Activated B cell treated with CpG ODN at 0.5 μM for 24 hours (primary cell): ENCODE measurements at places on chromosomes 1 and 21. TPM values are rescaled to one million over a fixed set of nuclear protein-coding genes. Genes with fewer than 3 reads are reported as not detected.

- no peak for DNase-seq
Measured at GRCh38 chr1:16348414-16349182, 3.7 kb downstream of the FBXO42 start.

DNA sequence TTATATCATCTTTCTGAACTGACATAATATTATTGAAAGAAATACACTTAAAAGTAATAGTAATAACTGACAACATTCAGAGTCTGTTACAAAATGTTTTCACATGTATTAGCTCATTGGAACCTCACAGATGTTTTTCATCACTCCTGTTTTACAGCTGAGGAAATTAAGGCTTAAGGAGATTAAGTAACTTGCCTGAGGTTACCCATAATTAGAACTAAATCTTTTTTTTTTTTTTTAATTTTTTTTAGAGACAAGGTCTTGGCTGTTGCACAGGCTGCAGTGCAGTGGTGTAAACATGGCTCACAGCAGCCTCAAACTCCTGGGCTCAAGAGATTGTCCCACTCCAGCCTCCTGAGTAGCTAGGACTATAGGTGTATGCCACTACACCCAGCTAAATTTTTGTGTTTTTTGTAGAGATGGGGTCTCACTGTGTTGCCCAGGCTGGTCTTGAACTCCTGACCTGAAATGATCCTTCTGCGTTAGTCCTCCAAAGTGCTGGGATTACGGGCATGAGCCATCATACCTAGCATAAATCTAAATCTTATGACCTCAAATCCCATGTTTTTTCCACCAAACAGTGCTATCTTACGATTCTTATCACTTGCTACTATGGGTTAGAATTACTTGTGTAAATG lies 64.7 kb upstream of the MACF1 start:
- no peak for DNase-seq

DNA sequence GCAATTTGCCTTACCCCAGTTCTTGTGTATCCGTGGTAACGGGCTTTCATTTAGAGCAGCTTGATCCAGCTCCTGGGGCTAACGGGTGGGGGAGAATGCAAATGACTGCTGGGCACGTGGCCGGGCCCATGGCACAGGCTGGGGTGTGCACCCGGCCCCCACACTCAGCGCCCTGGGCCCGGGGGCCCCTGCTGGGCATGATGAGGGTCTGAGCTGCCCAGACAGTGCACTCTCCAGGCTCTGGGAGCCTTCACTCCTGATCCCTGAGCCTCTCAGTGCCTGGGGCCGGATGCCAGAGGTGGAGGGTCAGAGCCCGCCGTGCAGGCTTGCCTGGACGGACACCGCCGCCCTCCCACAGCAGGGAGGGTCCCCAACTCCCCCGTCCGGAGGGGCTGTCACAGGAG lies 20.1 kb upstream of the PEX10 start:
- DNase-seq: no peak

- no peak for DNase-seq
Measured at GRCh38 chr1:72007312-72007711, 275.0 kb downstream of the NEGR1 start.

CELA2B gene
- not detected in 2 replicates for total RNA-seq

PLA2G2C gene
- total RNA-seq: not detected in 2 replicates
